Activated CD4-positive, alpha-beta T cell treated with anti-CD3 and anti-CD28 coated beads, Interleukin-2, amount 10 ng/mL, durations not matched to agents 7 days and 5 days (primary cell): ENCODE measurements at places on chromosomes 6 and 20.

GRCh38 chr20:58112017-58112781, 116.3 kb downstream of the ANKRD60 start:
- H3K4me3 ChIP-seq, result no peak overlapping the region
- no peak overlapping the region for H3K27ac ChIP-seq

GRCh38 chr6:22026164-22026678, 270.6 kb downstream of the PRL start:
- H3K4me3 ChIP-seq, result no peak overlapping the region
- peaks cover 44% of the 10 kb centered on the region for H3K4me1 ChIP-seq
- H3K27me3 ChIP-seq, result no peaks in the 10 kb centered on the region
- H3K36me3 ChIP-seq, result peaks cover 5% of the 10 kb centered on the region
- DNase-seq, result no peak

DNA sequence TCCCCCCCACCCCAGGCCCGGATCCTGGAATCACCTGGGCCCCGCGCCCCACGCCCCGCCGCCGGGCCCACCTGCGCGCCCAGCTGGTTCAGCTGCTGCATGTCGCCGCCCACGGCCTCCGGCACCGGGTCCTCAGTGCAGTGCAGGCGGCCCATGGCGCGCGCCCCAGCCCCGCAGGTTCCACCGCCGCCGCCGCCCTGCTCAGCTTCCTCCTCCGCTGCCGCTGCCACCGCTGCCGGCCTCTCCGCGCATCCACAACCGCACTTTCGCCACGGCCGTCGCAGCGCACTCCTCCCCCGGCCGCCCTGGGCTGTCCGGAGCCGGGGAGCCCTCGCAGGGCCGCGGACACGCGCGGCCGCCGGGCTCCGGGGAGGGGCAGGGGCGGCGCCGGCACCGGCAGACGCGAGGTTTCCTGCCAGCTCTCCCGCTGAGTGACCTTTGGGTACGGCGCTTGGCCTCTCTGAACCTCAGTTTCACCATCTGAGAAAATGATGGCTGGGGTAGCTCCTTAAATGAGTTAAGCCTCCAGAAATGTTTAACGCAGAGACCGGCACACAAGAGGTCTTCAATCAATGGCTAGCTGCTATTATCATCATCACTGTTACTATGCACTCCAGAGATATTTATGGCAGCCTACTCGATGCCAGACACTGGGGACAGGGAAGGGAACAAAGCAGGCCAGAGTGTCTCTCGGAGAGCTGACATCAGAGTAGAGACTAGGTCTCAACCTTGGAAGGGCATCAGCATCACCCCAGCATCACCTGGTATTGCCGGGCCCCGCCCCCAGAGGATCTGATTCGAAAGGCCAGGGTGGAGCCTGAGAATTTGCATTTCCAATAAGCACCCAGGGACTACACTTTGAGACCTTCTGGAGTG, at the start of gene COMMD7:
COMMD7 (minus strand) TSS at position 231 of the 876 bp plus-strand sequence; CDS start at position 155, 76 bp downstream.
- peaks cover 49% of the 10 kb centered on the region for H3K4me1 ChIP-seq
- peak within 1 kb of the TSS; percentile 95 for H3K27ac ChIP-seq
- H3K4me3 ChIP-seq, result peak within 1 kb of the TSS; percentile 98

GRCh38 chr6:164097056-164097455, 682.5 kb downstream of the QKI start:
- H3K4me1 ChIP-seq, result no peaks in the 10 kb centered on the region
- H3K4me3 ChIP-seq, result no peak overlapping the region
- H3K27ac ChIP-seq, result no peak overlapping the region
- no peaks in the 10 kb centered on the region for H3K27me3 ChIP-seq
- H3K36me3 ChIP-seq, result no peaks in the 10 kb centered on the region
- no peak for DNase-seq

GRCh38 chr6:26032340-26033084, 54.7 kb upstream of the HFE start:
- DNase-seq, result peak; percentile 59
- H3K27ac ChIP-seq, result peak overlapping the region; percentile 100
- H3K4me3 ChIP-seq, result peak overlapping the region; percentile 96
- no peaks in the 10 kb centered on the region for H3K36me3 ChIP-seq
- H3K27me3 ChIP-seq, result no peaks in the 10 kb centered on the region

DNA sequence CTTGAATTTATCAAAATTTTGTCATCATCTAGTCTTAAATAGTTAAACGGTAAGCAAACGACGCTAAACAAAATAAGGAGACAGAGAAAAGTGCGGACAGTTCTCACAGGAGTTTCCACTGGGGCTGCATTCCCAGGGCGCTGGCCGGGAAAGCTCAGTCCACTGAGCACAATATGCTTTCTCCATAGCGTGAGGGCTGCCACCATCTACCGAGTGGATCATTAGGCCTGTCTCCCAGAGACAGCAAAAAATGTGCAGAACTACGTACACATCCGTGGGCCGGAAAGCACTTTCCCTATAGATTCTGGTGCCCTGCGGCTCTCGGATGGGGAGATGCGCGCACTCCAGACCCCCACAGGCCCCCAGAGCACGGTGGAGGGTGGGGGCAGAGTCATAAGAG, 84.9 kb downstream of the THBS2 start:
- no peaks in the 10 kb centered on the region for H3K36me3 ChIP-seq
- H3K27ac ChIP-seq, result no peak overlapping the region
- H3K27me3 ChIP-seq, result no peaks in the 10 kb centered on the region
- DNase-seq, result no peak

- H3K36me3 ChIP-seq, result peaks cover 11% of the 10 kb centered on the region
- H3K27ac ChIP-seq, result no peak overlapping the region
- H3K27me3 ChIP-seq, result no peaks in the 10 kb centered on the region
Measured at GRCh38 chr20:46076806-46077205, 13.0 kb downstream of the NCOA5 start.

DNA sequence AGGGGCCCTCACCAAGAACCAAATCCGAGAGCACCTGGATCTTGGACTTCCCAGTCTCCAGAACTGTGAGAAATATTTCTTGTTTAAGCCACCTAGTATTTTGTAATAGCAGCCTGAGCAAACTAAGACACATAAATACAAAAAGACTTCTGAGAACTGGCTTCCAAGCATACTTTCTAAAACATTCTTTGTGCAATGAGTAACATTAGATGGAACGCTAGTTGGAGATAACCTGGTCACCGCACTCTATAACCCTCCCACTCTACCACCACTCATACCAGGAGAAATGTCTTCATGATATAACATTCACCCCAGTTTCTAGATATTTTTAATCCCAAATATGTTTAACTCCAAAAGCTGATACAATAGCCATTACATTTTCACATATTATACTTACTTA, 169.5 kb upstream of the THEMIS start:
- no peaks in the 10 kb centered on the region for H3K36me3 ChIP-seq
- H3K27me3 ChIP-seq, result no peaks in the 10 kb centered on the region
- no peak overlapping the region for H3K27ac ChIP-seq

DNA sequence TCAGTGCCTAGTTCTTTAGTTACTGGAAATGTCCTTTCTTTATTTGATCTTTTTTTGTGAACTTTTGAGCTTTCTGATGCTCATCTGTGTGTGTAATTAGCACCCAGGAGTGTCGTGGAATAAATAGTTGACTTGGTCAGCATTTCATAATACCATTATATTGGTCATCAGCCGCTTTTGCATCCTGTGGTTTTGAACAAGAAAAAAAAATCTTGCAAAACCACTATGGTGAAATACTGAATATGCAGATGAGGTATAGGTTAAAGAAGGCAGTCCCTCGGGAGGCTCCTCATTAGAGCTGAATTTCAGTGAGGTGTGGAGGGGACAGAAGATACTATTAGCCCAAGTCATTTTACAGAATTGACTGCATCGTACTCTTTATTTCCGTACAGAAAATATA, 90.1 kb downstream of the FOXO3 start:
- H3K4me1 ChIP-seq, result peaks cover 4% of the 10 kb centered on the region
- no peak overlapping the region for H3K4me3 ChIP-seq
- H3K27me3 ChIP-seq, result no peaks in the 10 kb centered on the region

DNA sequence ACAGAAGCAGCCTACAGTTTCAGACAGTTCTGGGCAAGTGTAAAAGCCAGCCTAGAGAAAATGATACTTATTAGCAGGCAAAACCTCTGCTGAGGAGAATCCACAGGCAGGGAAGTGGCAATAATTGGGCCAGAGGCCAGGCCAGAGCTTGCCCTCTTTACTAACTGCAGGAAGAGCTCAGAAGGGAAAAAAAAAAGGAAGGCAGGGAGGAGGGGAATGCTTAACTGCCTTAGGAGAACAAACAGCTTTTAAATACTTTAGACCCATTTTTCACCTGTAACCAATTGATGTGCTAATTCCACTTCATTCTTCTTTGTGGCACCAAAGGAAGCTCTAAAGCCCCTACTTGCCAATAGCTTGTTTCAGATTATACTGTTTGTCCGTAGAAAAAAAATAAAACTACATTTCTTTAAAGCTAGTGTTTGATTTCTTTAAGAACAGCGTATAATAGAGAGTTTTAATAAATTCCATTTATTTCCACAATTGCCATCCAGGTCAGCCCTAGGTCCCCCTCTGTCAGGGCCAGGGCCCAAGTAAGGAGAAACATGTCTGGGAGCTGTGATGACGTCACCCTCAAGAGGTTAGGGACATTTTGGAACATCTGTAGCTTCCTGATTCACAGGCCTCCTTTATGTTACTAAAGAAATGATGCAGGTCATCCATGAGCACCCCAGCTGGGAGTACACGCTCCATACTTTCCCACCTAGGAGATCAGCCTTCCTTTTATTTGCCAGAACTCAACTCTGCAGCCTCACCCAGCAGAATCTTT, 384.3 kb downstream of the CDC5L start:
- H3K4me1 ChIP-seq, result no peaks in the 10 kb centered on the region
- no peaks in the 10 kb centered on the region for H3K27me3 ChIP-seq
- no peak overlapping the region for H3K27ac ChIP-seq
- no peak overlapping the region for H3K4me3 ChIP-seq
- DNase-seq, result no peak

DNA sequence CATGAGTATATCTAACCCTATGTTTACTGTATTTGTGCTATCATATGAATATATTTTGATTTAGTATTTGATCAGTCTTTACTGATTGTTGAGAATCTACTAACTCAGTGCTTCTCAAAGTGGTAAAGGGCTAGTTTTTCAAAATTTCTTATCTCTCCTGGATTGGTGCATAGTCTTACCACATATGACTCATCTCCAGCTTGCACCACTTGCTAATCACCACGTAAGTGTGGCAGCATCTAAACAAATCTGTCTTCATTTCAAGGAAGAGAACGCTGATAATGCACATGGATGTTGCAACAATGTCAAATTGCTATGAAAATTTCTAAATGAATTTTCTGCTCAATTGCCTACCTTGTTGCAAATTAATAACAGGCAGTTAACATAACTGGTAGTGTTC, 299.5 kb downstream of the PAX1 start:
- no peak overlapping the region for H3K4me3 ChIP-seq
- DNase-seq, result no peak
- no peak overlapping the region for H3K27ac ChIP-seq
- H3K36me3 ChIP-seq, result no peaks in the 10 kb centered on the region
- H3K27me3 ChIP-seq, result no peaks in the 10 kb centered on the region

GRCh38 chr20:59948212-59948611, 8.0 kb downstream of the FAM217B start:
- DNase-seq, result no peak
- H3K4me1 ChIP-seq, result peaks cover 31% of the 10 kb centered on the region
- H3K27ac ChIP-seq, result peak overlapping the region; percentile 85
- H3K4me3 ChIP-seq, result no peak overlapping the region
- no peaks in the 10 kb centered on the region for H3K27me3 ChIP-seq

DNA sequence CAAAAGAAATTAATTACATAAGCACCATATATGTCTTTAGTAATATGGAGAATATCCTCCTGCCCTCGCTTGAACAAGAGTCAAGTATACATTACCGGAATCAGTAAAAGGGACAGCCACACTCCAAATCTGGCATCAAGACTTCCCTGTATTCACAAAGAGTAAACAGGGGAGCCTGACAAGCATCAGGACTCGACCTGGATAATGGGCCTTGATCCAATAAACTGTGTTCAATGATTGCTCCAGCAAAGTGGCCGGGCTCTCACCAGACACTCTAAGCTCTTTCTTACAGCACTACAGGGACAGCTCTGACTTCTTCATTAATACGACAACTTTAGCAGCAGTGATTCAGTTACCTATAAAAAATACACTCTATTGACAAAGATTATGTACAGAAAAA, 307.9 kb upstream of the POU3F2 start:
- H3K27me3 ChIP-seq, result no peaks in the 10 kb centered on the region
- no peaks in the 10 kb centered on the region for H3K4me1 ChIP-seq
- H3K4me3 ChIP-seq, result no peak overlapping the region
- no peak for DNase-seq

DNA sequence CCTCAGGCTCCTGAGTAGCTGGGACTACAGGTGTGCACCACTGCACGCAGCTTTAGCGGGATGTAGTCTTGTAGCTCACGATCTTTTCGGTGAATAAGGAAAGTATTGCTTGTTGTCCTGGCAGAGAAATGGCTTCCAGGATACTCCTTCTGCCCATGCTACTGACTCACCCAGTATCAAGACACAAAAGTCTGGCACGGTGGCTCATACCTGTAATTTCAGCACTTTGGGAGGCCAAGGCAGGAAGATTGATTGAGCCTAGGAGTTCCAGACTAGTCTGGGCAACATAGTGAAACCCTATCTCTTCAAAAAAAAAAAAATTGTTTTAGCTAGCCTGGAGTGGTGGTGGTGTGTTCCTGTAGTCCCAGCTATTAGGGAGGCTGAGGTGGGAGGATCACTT, 40.9 kb upstream of the B4GALT5 start:
- peaks cover 14% of the 10 kb centered on the region for H3K4me1 ChIP-seq
- H3K4me3 ChIP-seq, result no peak overlapping the region
- no peak for DNase-seq
- no peaks in the 10 kb centered on the region for H3K36me3 ChIP-seq
- peaks cover 56% of the 10 kb centered on the region for H3K27me3 ChIP-seq

GRCh38 chr6:14542670-14543366, 425.2 kb downstream of the CD83 start:
- no peak overlapping the region for H3K4me3 ChIP-seq
- H3K36me3 ChIP-seq, result no peaks in the 10 kb centered on the region

- H3K27me3 ChIP-seq, result no peaks in the 10 kb centered on the region
- peaks cover 80% of the 10 kb centered on the region for H3K36me3 ChIP-seq
- DNase-seq, result no peak
- no peak overlapping the region for H3K27ac ChIP-seq
- no peaks in the 10 kb centered on the region for H3K4me1 ChIP-seq
Measured at GRCh38 chr6:78947962-78948361, 80.6 kb downstream of the IRAK1BP1 start.

DNA sequence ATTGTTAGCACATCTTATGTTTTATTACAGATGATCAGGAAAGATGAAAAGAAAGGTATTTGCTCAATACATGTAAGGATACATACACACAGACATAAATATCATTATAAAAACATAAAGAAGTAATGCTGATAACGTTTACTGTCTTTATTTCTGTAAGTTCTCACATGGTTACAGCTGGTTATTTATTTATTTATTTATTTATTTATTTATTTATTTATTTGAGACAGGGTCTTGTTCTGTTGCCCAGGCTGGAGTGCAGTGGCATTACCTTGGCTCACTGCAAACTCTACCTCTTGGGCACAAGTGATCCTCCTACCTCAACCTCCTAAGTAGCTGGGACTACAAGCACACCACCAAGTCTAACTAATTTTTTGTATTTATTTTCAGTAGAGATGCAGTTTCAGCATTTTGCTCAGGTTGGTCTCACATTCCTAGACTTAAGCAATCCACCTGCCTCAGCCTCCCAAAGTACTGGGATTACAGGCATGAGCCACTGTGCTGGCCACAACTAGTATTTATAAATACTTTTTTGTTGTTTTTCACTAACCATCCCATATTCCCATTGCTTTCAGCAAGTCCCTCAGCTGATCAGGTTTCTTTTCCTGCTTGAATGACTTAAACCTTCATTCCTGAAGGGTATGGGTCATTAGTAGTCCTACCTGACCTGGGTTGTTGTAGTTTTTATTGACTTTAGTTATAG, 35.8 kb downstream of the HLA-B start:
- H3K36me3 ChIP-seq, result no peaks in the 10 kb centered on the region
- no peak overlapping the region for H3K27ac ChIP-seq
- no peak for DNase-seq
- no peaks in the 10 kb centered on the region for H3K4me1 ChIP-seq
